ENCODE measurements at places on chromosomes 16 and 17.

DNA sequence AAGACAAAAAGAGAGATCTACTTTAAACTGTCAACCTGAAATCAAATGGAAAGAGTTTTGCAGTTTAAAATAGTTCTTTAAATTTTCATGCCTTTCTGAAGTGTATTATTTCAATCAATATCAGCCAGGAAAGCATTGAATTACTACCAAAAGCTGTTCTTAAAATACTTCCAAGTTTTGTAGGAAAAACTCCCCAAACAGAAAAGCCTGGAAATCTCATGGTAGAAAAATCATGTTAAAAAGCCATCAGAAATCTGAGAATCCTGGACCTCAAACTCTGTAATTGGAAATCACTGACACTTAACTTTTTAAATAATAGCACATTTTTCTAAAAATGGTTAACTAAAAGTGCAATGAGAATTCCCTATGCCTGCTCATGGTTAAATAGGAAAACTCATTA lies 63.3 kb upstream of the CNTNAP4 start:
- no peak for DNase-seq

GRCh38 chr16:20026361-20027072 lies 47.2 kb downstream of the GPR139 start:
- DNase-seq: no peak

GRCh38 chr17:46984341-46984740 lies 5.3 kb upstream of the RPRML start:
- DNase-seq: no peak

- DNase-seq: no peak
Measured at GRCh38 chr17:66858226-66859083, 23.5 kb downstream of the CACNG5 start.

- no peak for DNase-seq
Measured at GRCh38 chr17:78939615-78940014, 14.4 kb upstream of the TIMP2 start.
